GM23248 (cell line): ENCODE measurements at places on chromosomes 2 and 18. TPM values are rescaled to one million over a fixed set of nuclear protein-coding genes. Genes with fewer than 3 reads are reported as not detected.

GRCh38 chr2:197952540-197953202 lies 148.3 kb downstream of the PLCL1 start:
- no peak overlapping the region for H3K27ac ChIP-seq
- DNase-seq = no peak
- H3K27me3 ChIP-seq = no peaks in the 10 kb centered on the region
- H3K4me3 ChIP-seq = no peak overlapping the region

DNA sequence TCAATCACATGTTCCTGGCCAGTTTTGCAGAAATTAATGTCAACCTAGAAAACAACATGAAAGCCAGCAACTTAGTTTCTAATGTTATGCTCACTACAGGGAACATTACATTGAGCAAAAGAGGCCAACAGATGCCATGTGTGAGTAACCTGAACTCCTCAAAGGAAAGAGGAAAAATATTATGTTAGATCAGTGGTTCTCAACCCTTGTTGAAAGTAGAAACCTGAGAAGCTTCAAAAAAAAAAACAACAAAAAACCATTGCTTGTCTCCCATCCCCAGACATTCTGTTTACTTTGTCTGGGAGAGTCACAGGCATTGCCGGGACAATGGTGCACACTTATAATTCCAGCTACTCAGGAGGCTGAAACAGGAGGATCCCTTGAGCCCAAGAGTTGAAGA lies 57.7 kb downstream of the METTL4 start:
- peaks cover 24% of the 10 kb centered on the region for H3K4me1 ChIP-seq
- no peaks in the 10 kb centered on the region for H3K27me3 ChIP-seq
- H3K4me3 ChIP-seq = no peak overlapping the region
- H3K27ac ChIP-seq = no peak overlapping the region
- no peaks in the 10 kb centered on the region for H3K36me3 ChIP-seq

DNA sequence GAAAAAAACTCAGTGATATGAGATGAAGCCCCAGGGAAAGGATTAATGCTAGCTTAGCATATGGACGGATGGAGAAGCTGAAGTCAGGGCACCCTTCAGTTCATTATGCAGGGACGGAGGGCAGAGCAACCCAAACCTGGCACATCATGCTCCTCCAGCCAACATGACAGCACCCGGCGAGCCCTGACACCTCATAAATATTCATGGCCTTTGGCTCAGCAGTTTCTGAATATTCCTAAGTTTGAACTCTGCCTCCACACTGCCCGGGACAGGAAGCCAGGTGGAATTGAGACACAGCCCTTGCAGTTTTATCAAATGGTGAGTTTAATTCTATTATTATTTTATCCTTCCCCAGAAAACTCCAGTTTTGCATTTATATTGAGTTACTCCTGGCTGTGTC lies 87.3 kb upstream of the SH3BP4 start:
- H3K27ac ChIP-seq = no peak overlapping the region
- H3K36me3 ChIP-seq = no peaks in the 10 kb centered on the region
- H3K27me3 ChIP-seq = no peaks in the 10 kb centered on the region
- no peak for DNase-seq

GREB1 gene
- not detected in 2 replicates for total RNA-seq

DNA sequence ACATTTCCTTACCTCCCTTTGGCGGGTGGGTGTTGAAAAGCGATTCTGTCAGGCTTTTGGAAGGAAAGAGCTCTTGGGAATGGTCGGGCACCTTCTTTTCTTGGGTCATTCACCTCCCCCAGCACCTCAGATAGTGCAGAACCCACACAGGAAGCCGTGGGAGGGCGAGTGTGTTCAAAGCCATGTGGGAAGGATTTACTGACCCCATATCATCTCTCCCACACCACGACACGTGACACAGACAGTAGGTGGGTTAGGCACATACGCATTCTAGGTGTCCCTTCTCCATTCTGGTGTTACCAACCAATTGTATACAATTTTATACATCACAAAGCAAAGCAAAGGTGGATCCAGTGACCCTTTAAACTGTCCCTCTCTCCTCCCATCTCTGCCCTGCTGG lies 263.7 kb upstream of the REV1 start:
- no peak overlapping the region for H3K27ac ChIP-seq
- DNase-seq = no peak
- H3K4me3 ChIP-seq = no peak overlapping the region

DNA sequence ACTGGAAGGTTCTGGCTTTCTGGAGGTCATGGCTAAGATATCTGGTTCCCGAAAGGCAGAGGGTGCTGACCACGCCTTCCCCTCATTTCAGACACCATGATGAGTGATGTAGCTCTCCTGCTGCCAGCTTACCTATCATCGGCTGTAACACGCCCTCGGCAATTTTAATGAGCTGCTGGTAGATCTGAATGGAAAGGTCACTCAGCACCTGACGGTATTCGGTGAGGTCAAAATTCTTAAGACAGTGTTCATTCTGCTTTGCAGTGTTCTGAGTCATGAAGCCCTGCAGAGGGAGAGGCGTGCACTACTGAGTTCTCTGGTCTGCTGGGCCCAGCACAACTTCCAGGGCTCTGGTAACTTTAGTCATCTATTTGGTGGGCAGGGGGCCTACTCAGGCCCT lies 25.7 kb upstream of the ACAA2 start:
- H3K27me3 ChIP-seq = no peaks in the 10 kb centered on the region
- peaks cover 16% of the 10 kb centered on the region for H3K4me1 ChIP-seq
- peak; percentile 58 for DNase-seq
- no peaks in the 10 kb centered on the region for H3K36me3 ChIP-seq
